ENCODE measurements at places on chromosomes 2 and 18.

DNA sequence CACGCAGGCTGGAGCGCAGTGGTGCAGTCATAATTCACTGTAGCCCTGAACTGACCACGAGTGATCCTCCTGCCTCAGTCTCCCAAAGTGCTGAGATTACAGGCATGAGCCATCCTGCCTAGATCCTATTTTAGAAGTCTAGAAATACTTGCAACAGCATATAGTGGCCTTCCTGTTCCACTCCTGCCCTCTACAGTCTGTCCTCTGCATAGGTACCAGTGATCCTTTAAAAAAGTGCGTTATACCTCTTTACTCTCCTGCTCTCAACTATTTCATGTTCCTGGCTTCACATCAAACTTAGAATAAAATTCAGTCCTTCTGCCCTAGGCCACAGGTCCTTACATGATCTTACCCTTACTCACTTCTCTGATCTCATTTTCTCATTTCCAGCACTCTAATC, 6.0 kb downstream of the COMMD1 start:
- DNase-seq = no peak

DNA sequence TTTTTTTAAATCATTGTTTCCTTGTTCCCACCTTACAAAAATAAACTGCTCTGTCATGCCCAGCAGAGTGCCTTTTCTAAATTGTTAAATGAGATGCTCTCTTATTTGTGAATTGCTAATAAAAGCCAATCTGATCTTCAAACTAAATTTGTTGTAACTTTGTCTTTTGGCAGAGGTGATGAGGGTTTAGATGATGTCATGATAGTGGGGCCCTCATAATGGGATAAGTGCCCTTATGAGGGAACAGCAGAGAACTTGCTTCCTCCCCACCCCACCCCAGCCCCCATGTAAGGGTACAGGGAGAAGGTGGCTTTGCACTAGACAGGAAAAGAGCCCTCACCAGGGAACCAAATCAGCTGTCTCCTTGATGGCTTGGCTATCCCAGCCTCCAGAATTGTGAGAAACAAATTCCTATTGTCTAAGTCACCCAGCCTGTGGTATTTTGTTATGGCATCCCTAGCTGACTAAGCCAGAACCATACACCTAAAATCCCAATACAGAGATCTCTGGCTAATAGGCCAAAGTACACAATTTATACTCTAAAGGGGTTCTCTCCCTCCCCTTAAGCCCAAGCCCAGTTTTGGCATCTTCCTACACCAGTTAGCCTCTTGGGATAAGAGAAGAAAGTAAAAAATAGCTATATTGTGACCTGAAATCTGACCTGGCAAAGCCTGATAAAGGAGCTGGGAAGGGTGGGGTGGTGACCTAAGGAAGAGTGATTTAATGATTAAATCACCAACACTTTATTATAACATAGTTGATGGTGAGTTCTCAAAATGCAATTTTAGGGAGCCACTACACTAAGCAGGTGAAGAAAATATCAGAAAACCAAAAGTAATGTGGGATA, 40.3 kb upstream of the HNRNPA3 start:
- no peak for DNase-seq

- no peak for DNase-seq
These were observed 143.4 kb upstream of the SMAD7 start for GRCh38 chr18:49094136-49094535.

DNA sequence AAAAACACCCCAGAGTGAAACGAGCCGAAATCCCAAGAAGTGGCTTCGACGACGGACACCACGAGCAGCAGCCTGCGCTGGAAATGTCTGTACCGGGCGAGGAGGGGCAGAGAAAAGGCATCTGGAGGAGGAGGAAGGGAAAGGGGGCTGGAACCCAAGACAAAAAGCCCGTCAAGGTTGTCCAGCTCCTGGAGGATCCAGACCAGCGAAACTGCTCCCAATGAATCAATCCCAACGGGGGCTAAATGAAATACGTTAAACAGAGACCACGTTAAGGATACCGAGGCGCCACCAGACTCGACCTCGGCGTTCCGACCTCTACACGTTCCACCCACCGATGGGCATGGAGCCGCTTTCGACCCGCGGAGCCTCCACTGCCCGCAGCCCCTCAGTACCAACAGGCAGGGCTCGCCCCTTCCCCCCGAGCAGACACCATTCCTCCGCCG, 400 bp downstream of the CCDC88A start:
- DNase-seq = peak; percentile 47

GRCh38 chr2:168165397-168165796, 82.0 kb downstream of the STK39 start:
- DNase-seq = no peak

GRCh38 chr2:195051401-195051800, 605.6 kb upstream of the SLC39A10 start:
- no peak for DNase-seq

Measured in COR-L47 (cell line).